K562 (cell line): ENCODE measurements at places on chromosomes 3 and 15.

GRCh38 chr15:38687340-38687739 is 122.7 kb upstream of the RASGRP1 start:
- H3K36me3 ChIP-seq, result no peaks in the 10 kb centered on the region
- no peak overlapping the region for H3K27ac ChIP-seq
- H3K4me3 ChIP-seq, result no peak overlapping the region
- DNase-seq, result no peak
- no peaks in the 10 kb centered on the region for H3K27me3 ChIP-seq

- no peak for DNase-seq
- H3K4me1 ChIP-seq, result no peaks in the 10 kb centered on the region
- H3K36me3 ChIP-seq, result no peaks in the 10 kb centered on the region
Observed at GRCh38 chr15:39616731-39617455, 36.0 kb downstream of the THBS1 start.

DNA sequence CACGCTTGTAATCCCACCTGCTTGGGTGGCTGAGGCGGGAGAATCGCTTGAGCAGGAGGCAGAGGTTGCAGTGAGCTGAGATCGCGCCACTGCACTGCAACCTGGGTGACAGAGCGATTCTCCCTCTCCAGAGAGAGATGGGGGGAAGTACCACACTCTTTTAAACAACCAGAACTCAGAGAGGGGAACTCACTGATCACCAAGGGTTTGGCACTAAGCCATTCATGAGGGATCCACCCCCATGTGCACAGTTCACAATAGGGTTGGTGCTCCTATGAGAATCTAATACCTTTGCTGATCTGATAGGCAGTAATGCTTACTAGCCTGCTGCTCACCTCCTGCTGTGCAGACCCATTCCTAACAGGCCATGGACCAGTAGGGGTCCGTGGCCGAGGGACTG is 51.6 kb downstream of the QTRT2 start:
- H3K4me1 ChIP-seq, result no peaks in the 10 kb centered on the region
- no peak overlapping the region for H3K27ac ChIP-seq

GRCh38 chr3:139317660-139318430 is 26.0 kb upstream of the MRPS22 start:
- H3K4me3 ChIP-seq, result no peak overlapping the region
- H3K36me3 ChIP-seq, result no peaks in the 10 kb centered on the region
- peak; percentile 67 for DNase-seq
- H3K27ac ChIP-seq, result no peak overlapping the region
- peaks cover 38% of the 10 kb centered on the region for H3K4me1 ChIP-seq

GRCh38 chr3:123658118-123658851 is 73.4 kb upstream of the HACD2 start:
- no peaks in the 10 kb centered on the region for H3K4me1 ChIP-seq
- H3K36me3 ChIP-seq, result no peaks in the 10 kb centered on the region
- H3K27me3 ChIP-seq, result no peaks in the 10 kb centered on the region
- no peak overlapping the region for H3K27ac ChIP-seq
- DNase-seq, result no peak

GRCh38 chr3:47260605-47261004 is 22.0 kb downstream of the KIF9 start:
- H3K27me3 ChIP-seq, result no peaks in the 10 kb centered on the region
- DNase-seq, result no peak
- H3K4me1 ChIP-seq, result no peaks in the 10 kb centered on the region; the same call in 2 of the 3 replicates
- H3K36me3 ChIP-seq, result no peaks in the 10 kb centered on the region
- no peak overlapping the region for H3K4me3 ChIP-seq

GRCh38 chr3:114499976-114500375 is 206.1 kb downstream of the TIGIT start:
- no peak overlapping the region for H3K27ac ChIP-seq
- no peak overlapping the region for H3K4me3 ChIP-seq
- no peak for DNase-seq
- H3K36me3 ChIP-seq, result no peaks in the 10 kb centered on the region
- H3K4me1 ChIP-seq, result no peaks in the 10 kb centered on the region; the same call in 1 of the 2 replicates

DNA sequence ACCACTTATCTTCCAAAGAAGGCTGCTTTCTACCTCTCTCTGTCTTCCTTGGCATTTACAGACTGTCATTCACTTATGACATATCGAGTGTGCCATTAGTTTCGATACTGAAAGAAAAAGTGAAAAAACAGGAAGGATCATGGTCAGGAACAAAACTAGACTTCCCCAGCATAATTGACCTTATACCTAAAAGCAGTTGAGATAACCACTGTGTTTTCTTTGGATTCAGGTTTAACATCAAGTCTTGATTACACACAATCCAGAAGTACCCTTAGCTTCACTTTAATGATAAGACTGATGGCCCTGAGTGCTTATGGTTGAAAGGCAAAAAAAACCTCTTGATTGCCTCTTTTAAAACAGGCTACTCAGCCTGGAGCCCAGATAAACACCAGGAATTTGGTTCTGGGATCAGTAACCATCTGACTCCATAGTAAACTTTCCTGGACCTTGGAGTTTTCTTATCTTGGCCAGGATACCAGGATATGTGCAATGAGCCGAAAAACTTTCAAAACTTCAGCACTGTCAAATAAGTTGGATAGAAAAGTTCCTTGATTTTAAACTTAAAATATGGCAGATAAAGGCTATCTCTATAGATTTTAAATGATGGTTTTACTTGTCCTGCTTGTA is 5.0 kb upstream of the UACA start:
- H3K4me3 ChIP-seq, result no peak overlapping the region
- no peaks in the 10 kb centered on the region; the same call in none of the 2 replicates for H3K27me3 ChIP-seq
- peaks cover 4% of the 10 kb centered on the region for H3K4me1 ChIP-seq
- no peak overlapping the region for H3K27ac ChIP-seq
- H3K36me3 ChIP-seq, result no peaks in the 10 kb centered on the region
- DNase-seq, result no peak

DNA sequence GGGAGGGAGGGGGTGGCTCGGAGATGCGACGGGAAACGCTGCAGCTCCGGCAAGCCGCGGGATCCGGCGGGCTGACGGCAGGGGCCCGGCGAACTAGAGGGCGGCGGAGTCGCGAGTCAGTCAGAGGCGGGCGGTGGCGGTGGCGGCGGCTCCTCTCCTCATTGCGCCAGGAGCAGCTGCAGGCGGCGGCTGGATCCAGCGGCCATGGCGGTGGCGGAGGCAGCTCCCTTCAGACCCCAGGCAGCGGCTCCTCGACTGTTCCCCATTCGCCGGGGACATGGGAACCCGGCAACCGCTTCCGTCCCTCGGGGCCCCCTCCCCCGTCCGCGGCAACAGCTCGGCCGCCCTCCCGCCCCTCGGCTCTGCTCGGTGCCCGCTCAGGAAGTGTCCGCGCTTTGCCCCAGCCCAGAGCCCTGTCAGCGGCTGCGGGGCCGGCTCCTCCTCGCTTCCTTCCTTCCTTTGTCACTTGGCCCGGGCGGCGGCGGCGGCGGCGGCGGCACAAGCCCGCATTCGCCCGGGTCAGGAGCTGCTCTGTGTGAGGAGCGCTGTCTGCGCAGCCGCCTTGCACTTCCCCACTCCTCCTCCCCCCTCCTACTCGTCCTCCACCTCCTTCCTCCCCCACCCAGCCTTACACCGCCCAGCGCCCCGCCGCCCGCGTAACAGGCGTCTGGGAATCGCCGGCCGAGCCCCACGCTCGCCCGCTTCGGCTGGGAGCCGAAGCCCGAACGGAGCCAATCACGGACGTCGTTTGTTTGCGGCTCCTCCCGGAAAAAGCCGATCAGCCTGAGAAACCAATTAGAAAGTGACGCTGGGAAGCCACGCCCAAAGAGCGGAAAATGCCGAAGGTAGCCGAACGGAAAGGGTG is at the start of gene GSK3B:
GSK3B (minus strand) TSS at position 537 of the 865 bp plus-strand sequence. CDS start 1,013 bp downstream, outside the sequence.
- H3K36me3 ChIP-seq, result peaks cover 10% of the 10 kb centered on the region; the same call in 1 of the 3 replicates
- H3K27me3 ChIP-seq, result no peaks in the 10 kb centered on the region
- peak within 1 kb of the TSS; percentile 92 for H3K4me3 ChIP-seq
- H3K4me1 ChIP-seq, result peaks cover 10% of the 10 kb centered on the region
- H3K27ac ChIP-seq, result peak within 1 kb of the TSS; percentile 99

DNA sequence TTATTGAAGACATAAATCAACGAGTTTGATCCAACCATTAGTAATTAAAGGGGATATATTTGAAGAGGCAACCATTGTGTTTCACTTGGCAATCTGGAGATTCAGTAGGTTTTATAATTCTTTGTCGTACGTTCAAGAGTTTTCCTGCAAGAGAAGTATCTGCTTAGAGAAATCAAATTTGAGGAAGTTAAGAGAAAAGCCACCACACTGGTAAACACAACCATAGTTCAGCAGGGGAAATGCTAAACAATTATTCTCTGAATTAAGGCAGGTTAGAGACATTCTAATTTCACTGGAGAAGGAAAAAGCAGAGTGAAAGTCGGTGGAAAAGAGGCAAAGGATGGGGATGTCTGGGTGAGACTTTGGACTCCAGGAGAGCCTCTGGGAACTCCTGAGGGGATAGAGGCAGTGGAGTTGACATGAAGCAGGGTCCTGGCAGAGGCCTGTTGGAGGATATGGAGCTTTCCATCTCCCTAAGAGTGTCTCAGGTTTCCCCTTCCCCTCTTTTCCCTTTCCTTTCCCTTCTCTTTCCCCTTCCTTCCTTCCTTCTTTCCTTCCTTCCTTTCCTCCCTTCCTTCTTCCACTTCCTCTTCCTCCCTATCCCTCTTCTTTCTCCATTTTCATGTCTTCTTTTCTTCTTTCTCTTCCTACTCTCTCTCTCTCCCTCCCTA is 26.5 kb downstream of the SPINK8 start:
- DNase-seq, result no peak
- no peak overlapping the region for H3K4me3 ChIP-seq
- H3K36me3 ChIP-seq, result no peaks in the 10 kb centered on the region
- H3K4me1 ChIP-seq, result no peaks in the 10 kb centered on the region
- H3K27ac ChIP-seq, result no peak overlapping the region

GRCh38 chr3:49495023-49495422 is 25.0 kb downstream of the DAG1 start:
- no peaks in the 10 kb centered on the region for H3K27me3 ChIP-seq
- no peaks in the 10 kb centered on the region for H3K36me3 ChIP-seq
- peaks cover 7% of the 10 kb centered on the region for H3K4me1 ChIP-seq
- no peak for DNase-seq

GRCh38 chr3:119625451-119626153 is 27.9 kb downstream of the PLA1A start:
- no peak overlapping the region for H3K4me3 ChIP-seq
- H3K27me3 ChIP-seq, result no peaks in the 10 kb centered on the region

- no peak overlapping the region for H3K4me3 ChIP-seq
- no peak overlapping the region for H3K27ac ChIP-seq
- DNase-seq, result no peak
- no peaks in the 10 kb centered on the region for H3K4me1 ChIP-seq
Observed at GRCh38 chr3:89584398-89584797, 477.0 kb downstream of the EPHA3 start.

- no peaks in the 10 kb centered on the region for H3K4me1 ChIP-seq
- H3K36me3 ChIP-seq, result no peaks in the 10 kb centered on the region
- H3K27ac ChIP-seq, result no peak overlapping the region
- no peaks in the 10 kb centered on the region for H3K27me3 ChIP-seq
- no peak overlapping the region for H3K4me3 ChIP-seq
- no peak for DNase-seq
Observed at GRCh38 chr3:24595796-24596195, 101.1 kb upstream of the THRB start.

- DNase-seq, result no peak
- no peak overlapping the region for H3K4me3 ChIP-seq
- no peak overlapping the region for H3K27ac ChIP-seq
Observed at GRCh38 chr15:42065468-42065867, 28.9 kb downstream of the PLA2G4D start.

- H3K27ac ChIP-seq, result no peak overlapping the region
- DNase-seq, result no peak
- no peaks in the 10 kb centered on the region for H3K36me3 ChIP-seq
- H3K27me3 ChIP-seq, result no peaks in the 10 kb centered on the region
- H3K4me3 ChIP-seq, result no peak overlapping the region
Observed at GRCh38 chr15:56361987-56362386, 3.2 kb upstream of the TEX9 start.

GRCh38 chr3:66270701-66271100 is 49.9 kb downstream of the SLC25A26 start:
- H3K27ac ChIP-seq, result no peak overlapping the region
- H3K36me3 ChIP-seq, result no peaks in the 10 kb centered on the region
- no peaks in the 10 kb centered on the region for H3K27me3 ChIP-seq
- no peak for DNase-seq
- no peak overlapping the region for H3K4me3 ChIP-seq

- no peak for DNase-seq
- H3K27ac ChIP-seq, result no peak overlapping the region
- no peaks in the 10 kb centered on the region for H3K27me3 ChIP-seq
- no peaks in the 10 kb centered on the region for H3K36me3 ChIP-seq
- H3K4me3 ChIP-seq, result no peak overlapping the region
- peaks cover 3% of the 10 kb centered on the region; the same call in 1 of the 2 replicates for H3K4me1 ChIP-seq
Observed at GRCh38 chr3:101829874-101830273, 19.4 kb upstream of the NFKBIZ start.

DNA sequence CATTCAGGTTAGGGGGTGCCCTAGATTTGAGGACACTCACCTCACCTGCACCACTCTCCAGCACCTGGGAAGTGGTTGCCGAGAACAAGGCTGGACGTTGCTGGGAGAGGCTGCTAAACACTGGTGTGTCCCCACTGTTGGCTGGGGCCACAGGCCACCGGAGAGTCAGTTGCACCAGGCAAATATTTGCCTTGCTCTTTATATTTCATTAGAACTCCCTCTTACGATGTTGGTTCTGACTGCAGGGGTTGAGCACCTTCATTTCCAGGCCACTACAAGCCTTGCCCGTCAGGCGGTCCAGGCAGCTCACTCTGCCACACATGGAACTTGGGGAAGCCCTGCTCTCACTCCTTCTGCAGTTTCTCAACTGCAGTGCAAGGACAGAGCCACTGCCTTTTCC is 30.7 kb downstream of the HCN4 start:
- no peak overlapping the region for H3K27ac ChIP-seq
- peaks cover 49% of the 10 kb centered on the region for H3K27me3 ChIP-seq
- H3K4me1 ChIP-seq, result no peaks in the 10 kb centered on the region
- no peak overlapping the region for H3K4me3 ChIP-seq
- no peak for DNase-seq

DNA sequence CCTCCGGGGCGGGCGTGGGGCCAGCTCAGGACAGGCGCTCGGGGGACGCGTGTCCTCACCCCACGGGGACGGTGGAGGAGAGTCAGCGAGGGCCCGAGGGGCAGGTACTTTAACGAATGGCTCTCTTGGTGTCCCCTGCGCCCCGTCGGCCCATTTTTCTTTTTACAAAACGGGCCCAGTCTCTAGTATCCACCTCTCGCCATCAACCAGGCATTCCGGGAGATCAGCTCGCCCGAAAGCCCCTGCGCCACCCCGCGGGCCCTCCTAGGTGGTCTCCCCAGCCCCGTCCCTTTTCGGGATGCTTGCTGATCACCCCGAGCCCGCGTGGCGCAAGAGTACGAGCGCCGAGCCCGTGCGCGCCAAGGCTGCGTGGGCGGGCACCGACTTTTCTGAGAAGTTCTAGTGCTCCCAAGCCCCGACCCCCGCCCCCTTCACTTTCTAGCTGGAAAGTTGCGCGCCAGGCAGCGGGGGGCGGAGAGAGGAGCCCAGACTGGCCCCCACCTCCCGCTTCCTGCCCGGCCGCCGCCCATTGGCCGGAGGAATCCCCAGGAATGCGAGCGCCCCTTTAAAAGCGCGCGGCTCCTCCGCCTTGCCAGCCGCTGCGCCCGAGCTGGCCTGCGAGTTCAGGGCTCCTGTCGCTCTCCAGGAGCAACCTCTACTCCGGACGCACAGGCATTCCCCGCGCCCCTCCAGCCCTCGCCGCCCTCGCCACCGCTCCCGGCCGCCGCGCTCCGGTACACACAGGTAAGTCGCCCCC is at the start of gene THBS1:
THBS1 (plus strand) TSS at position 595 of the 757 bp plus-strand sequence. CDS start 779 bp downstream, outside the sequence.
- DNase-seq, result peak; percentile 59
- H3K27ac ChIP-seq, result no peak within 1 kb of the TSS
- H3K4me1 ChIP-seq, result peaks cover 12% of the 10 kb centered on the region; the same call in 1 of the 2 replicates
- H3K36me3 ChIP-seq, result no peaks in the 10 kb centered on the region
- peaks cover 40% of the 10 kb centered on the region for H3K27me3 ChIP-seq
- peak within 1 kb of the TSS; percentile 24 for H3K4me3 ChIP-seq
